ENCODE measurements at places on chromosomes 11 and 22.

DNA sequence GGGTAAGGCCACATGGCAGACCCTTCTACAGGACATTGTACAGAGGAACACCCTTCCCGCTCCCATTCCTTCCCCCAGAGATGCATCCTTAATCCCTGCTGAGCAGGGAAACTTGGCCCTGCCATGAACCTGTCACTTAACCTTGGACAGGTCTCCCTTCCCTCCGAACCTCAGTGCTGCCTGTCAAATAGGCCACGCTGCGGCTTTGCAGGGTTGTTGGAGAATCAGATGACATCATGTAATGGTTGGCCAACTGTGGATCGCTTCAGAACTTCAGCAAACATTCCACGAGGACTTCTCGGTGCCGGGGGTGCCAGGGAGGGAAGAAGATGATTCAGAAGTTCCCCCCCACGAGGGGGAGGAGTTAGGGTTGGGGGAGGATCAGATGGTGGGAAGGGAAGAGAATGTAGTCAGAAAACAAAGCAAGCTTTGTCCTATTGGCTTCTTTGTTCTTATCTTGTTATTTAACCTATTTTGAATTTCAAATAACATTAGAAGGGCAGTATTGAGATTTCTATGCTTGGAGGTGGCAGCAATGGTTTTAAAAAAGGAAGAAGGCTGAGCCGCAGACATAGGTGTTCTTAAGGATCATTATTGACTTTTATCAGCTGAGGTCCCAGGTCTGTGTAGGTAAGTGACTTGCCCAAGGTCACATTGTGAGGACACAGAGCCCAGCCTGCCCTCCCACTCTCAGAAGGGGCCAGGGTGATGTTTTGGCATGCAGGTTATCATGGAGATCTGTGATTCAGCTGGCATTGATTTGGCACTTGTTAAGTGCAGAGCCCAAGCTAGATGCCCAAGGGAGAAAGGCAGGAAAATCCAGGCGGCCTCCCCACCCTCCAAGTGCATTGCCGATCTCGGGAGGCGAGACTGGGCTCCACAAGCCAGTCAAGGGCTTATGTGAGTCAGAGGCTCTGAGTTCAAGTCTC lies 3.1 kb downstream of the CDC42EP1 start:
- DNase-seq, result no peak

DNA sequence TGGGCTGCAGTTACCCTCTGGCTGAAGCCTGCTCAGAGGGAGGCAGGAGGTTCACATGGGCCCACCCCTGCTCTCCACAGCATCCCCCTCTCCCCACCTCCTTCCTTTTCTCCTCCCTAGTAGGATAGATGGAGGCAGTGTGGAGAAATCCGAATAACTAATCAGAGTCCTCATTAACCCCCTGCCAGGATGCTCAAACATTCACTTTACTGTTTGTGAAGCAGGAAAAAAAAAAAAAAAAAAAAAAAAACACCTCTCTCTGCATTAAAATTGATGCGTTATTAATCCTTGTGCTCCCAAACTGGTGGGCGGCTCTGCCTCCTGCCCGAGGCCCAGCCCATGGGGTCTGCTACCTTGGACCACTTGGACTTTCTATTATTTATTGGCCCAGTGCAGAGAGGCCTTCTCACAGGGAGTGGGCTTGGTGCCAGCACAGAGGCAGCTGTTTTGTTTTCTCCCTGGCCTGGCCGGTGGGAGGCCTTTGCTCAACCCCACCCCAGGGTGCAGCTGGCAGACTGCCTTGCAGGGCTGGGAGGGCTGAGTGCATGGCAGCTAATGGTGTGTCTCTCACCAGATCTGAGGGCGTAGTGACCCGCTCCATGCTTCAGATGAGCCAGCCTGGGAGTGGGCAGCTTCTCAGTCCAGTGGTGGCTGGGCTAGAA lies 150.7 kb downstream of the PKNOX2 start:
- no peak for DNase-seq

GRCh38 chr11:131654849-131655248 lies 284.4 kb downstream of the NTM start:
- DNase-seq, result no peak

GRCh38 chr11:114110952-114111947 lies 51.7 kb downstream of the ZBTB16 start:
- no peak for DNase-seq

GRCh38 chr11:125519860-125520834 lies 24.1 kb upstream of the FEZ1 start:
- DNase-seq, result no peak

DNA sequence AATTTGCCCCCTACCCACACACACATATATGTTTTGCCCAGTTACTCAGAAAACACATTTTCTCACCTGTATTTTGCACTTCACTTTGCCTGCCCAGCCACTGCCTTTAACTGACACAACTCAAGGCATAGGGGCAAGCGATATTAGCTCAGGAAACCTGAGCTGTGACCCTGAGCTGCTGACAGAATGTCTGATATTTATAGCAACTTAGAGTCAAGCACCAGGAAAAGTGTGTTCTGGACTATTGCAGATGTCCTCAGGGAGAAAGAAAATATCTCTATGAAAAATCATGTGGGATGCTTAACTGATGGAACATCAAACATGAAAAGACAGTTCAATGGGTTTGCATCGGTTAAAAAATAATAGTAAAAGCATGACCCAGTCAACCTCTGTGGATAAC lies 63.9 kb upstream of the SLC35C1 start:
- DNase-seq, result no peak

DNA sequence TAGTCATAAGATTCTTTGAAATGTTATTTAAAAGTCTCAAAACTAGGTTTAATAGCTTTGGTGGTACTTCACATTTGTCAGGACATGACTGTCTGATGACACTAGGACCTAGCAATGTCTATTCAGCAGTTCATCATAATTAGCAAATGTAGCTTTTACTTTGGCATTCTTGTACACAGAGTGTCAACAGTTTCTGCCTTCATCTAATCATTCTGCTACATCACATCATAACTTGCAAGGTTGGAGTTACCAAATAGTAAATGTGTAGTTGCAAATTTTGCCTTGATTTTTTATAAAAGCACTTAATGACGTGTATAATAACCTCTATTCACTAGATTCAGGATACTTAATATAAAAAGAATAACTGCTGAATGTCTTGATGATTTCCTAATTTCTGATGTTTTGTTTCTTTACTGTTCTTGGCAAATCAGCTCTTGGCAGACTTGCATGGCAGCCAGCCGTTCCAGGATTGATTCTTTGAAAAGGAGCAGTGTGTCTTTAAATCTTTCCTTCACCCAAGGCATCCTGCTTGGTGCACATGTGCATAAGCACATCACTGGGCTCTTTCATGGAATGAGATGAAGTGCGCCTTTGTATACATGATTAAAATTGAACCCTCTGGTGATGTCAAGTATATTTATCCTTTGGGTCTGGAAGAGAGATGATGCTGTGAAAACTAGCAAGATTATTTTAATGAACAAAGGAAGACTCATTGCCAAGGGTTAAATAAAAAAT lies 12.2 kb downstream of the FBXO7 start:
- no peak for DNase-seq

- no peak for DNase-seq
Observed at GRCh38 chr22:48629631-48630432, 1197.8 kb downstream of the BRD1 start.

- no peak for DNase-seq
Observed at GRCh38 chr11:90434858-90435257, 212.0 kb upstream of the CHORDC1 start.

DNA sequence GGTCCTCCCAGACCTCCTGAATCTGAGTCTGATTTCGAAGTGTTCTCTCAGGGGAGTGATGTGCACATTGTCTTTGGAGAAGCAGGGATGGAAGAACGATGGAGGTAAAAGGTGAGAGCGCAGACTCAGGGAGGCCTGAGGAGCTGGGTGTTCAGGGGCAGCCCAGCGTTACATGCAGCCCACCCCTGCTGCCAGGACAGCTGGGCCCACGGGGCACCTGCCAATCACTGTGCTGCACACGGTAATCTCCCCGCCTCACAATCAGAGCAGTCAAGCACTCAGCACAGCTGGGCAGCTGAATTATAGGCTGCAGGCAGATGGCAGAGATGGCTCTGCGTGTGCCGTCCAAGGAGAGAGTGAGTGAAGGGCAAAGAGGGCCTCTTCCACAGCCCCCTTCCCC lies 17.9 kb upstream of the HTR3A start:
- peak; percentile 32 for DNase-seq

Data from glutamatergic neuron (in vitro differentiated cells).